Activated T-helper 2 cell treated with anti-CD3 and anti-CD28 coated beads, Interferon-gamma antibody, Interleukin-2, Interleukin-4, amounts not matched to agents 10 μg/mL and 5 μg/mL and 100 μg/mL, durations not matched to agents 14 hours and 24 hours and 36 hours (primary cell): ENCODE measurements at places on chromosomes 12 and 14. TPM values are rescaled to one million over a fixed set of nuclear protein-coding genes. Genes with fewer than 3 reads are reported as not detected.

The OTX2 gene
- not detected in 2 replicates for total RNA-seq

The POTEG gene
- not detected in 2 replicates for total RNA-seq

GRCh38 chr14:70029296-70030132, 150.3 kb downstream of the SMOC1 start:
- no peak for DNase-seq

- no peak for DNase-seq
These were observed 202.1 kb upstream of the PDZRN4 start for GRCh38 chr12:40986001-40986400.

DNA sequence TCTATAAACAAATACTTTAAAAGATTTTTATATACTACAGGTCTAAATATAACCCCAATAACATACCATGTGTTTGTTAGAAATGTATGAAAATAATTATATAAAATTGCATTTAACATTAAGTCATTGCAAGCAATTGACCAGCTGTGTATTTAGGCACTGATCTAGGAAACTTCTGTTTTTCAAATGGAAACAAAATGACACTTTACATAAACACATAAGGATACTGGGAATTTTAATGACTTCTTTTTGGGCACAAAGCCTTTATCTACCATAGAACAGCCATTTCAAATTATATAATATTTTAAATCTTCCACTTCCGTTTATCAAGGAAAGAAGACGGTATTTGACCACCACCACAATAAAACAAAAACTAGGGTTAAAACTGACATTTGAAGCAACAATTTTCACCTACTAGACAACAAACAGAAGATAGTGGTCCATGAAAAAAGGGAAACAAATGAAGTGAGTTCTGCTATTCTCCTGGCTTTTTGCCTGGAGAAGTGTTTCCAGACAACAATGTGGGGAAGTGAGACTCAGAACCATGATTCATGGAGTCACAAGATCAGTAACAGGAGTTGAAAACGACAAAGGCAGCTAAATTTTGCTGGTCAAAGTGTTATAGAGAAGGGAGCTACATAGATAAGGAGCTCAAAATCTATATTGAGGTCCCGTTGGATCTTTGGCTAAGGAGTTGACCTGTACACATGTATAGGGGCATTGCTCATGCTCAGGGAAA, 475.1 kb downstream of the TRHDE start:
- no peak for DNase-seq

DNA sequence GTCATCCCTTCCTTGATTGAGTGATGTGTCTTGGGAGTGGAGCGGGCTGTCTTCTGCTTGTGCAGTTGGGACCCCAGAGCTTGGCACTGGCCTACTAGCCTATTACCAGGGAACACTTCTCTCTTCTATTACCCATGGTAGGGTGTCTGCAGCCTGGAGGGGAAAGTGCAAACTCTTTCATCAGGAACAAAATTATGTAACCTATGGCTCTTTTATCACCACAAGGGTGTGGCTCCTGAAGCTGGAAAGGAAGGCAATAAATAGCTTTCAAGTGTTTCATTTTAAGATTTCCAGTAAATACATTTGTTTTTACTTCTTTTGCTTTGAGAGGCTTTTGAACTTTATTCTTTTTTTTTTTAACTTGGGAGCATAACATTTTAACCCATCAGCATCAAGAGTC, 349.7 kb upstream of the FAR2 start:
- no peak for DNase-seq

The PTMS gene
- 235 and 262 TPM in 2 replicates for total RNA-seq

GRCh38 chr12:84996759-84997158, 39.3 kb downstream of the TSPAN19 start:
- DNase-seq: no peak

DNA sequence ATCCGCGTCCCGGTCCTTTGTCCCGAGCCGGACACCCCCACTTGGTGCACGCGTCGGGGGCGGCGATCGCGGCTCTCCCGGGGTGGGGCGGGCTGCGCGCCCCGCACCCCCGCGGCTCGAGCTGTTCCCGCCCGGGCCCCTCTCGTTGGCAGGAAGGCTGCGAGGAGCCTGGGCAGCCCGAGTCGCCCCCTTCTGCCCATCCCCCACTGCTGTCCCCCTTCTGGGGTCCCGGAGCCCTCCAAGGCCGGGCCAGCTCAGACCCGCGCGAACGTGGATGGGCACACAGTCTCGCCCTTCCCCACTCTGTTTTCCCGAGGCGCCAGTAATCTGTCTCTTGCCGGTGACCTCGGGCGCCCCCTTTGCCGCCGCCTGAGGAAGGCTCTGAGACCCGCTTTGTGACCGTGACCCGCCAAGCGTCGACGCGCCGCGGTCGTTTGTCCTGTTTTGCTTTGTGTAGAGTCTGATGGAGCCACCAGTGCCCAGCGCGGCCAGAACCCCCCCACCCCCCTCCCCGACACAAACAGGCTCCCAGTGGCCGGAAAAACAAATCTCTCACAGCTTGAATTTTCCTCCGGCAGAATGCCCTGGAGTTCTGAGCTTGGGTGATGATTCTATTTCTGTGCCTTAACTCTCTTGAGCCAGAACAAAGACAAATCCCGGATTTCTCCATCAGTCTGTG, 610 bp downstream of the C14orf132 start:
- no peak for DNase-seq

DNA sequence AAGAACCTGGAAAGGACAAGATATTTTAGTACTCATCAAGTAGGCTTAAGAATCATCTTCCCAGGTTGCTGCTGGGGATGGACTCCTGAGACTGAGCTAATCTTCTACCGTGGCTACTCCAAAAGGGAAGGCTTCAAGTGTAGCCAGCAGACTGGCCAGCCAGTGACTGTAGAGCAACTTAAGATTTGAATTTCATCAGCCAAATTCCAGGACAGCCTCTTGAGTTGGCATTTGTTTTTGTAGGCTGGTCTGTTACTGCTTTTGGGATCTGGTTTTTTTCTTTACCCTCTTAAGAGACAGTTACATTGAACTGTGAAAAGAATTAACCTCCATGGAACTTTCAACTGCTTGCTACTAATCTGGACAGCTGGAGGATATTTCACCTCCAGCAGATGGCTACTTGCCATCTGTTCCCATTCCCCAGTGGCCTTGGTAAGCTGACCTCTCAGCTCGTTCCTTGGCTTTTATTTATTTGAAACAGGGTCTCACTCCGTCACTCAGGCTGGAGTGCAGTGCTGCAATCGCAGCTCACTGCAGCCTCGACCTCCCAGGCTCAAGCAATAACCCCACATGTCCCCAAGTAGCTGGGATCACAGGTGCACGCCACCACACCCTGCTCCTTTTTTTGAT, 20.7 kb downstream of the VTI1B start:
- DNase-seq: no peak

DNA sequence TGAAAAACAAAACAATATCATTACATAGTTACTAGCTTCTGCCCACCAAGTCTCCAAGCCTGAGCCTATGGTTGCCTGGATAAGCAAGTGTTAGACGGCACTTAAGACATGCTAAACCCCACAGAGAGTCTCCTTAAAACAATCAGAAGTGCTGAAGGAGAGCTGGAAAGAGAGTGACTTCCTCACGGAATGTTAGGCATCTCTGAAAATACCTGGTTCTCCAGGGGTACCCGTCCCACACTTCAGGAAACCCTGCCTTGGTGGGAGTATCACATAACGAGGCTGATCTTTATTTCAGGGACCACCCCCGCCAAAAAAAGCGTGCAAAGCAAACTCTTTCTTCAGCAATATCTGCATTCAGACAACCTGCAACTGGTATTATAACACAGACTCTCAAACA, 18.3 kb downstream of the LHX5 start:
- DNase-seq: no peak

The DPF3 gene
- 0.62 and 0.66 TPM in 2 replicates for total RNA-seq

DNA sequence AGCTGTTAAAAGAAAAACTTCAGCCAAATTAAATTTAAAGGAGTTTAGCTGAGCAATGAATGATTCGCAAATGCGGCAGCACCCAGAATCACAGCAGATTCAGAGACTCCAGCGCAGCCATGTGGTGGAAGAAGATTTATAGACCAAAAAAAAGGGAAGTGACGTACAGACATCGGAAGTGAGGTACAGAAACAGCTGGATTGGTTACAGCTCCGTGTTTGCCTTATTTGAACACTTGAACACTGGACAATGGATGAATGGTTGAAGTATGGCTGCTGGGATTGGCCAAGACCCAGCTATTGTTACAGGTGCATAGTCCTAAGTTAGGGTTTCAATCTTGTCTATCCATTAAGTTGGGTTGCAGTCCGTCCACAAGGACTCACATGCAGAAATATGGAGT, 42.6 kb downstream of the GALNT8 start:
- no peak for DNase-seq

The TAS2R8 gene
- not detected in 2 replicates for total RNA-seq
